ENCODE measurements at places on chromosomes 1 and 21. TPM values are rescaled to one million over a fixed set of nuclear protein-coding genes. Genes with fewer than 3 reads are reported as not detected.

GRCh38 chr1:193749868-193750267 lies 563.5 kb upstream of the B3GALT2 start:
- DNase-seq, result no peak

GRCh38 chr21:39033878-39034589 lies 149.2 kb downstream of the PSMG1 start:
- DNase-seq, result no peak

DNA sequence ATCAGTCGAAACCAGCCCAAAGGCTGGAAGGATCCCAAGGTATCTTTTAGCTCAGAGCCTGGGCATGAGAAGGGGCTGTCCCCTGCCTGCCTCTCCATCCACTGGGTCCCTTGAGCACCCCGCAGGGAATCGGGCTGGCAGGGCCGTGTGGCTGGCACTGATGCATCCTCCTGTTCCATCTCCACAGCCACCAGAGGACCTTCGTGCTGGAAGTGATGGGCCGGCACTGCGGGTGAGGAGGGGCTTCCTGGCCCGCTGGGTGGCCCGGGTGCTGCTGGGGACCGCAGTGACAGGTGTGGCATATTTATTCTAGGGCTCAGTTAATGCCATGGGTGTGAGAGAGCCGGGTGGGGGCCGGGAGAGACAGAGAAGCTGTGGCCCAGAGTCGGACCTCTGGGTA lies 13.6 kb downstream of the PFKL start:
- no peak for DNase-seq

The NADK gene
- 83.8 TPM for polyA plus RNA-seq

- no peak for DNase-seq
These were observed 916.7 kb upstream of the B3GALT2 start for GRCh38 chr1:194103101-194103500.

DNA sequence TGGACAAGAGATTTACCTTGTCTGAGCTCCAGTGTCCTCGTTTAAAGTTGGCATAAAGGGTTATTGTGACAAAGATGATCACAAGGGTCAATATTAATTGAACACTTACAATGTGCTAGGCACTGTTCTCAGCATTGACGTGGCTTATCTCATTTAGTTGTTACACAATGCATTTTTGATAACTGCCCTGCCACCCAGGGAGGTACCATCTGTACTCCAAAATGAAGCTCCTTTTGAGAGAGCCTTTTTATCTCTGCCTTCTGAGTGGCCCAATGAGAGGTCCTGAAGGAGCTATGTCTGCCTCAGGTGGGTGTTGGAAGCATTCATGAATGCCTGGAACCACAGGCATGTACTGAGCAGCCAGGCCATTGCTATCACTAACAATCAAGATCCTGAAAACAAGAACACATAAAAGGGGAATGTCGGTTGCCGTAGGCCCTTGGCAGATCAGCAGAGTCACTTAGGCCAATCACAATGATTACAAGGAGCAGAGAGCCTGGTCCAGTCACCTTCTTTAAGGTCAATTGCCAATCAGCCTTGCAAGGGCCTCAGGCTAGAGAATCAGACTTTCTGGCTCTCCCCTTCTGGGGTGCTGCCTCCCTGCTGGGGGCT lies 78.5 kb downstream of the NMNAT2 start:
- DNase-seq, result no peak

The ALX3 gene
- polyA plus RNA-seq, result 0.12 TPM

The KRTAP7-1 gene
- not detected for polyA plus RNA-seq

DNA sequence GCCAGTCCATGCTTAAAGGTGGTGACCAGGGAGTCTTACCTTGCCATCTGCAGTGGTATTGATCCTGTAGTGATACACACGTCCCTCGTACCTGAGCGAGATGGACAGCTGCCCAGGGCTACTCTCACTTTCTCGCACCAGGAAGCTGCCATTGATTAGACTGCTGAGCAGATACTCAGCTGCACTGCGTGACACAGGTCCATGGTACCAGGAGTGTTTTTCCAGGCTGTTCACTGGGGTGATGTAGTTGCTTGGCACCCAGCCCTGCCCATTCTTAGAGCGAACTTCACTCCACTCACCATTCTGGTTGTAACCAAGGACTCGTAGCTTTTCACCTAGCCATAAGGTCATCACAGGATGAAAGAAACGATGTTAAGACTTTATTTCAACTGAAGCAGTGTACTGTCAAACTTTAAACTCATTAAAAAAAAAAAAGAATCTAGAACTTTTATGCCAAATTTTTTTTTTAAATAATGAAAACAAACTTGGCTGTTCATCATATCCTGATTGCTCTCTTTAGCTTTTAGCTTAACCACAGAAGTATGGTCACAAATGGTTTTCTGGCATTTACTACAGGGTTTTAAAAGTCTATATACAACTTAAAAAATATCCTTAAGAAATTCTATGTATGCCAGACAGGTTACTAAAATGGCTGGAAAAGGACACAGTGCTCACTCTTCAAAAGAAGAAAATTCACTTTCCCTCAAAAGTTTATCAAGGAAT lies 44.6 kb downstream of the TOR3A start:
- no peak for DNase-seq

The FMO4 gene
- polyA plus RNA-seq, result 3.0 TPM

- no peak for DNase-seq
These were observed 475.2 kb downstream of the SETD4 start for GRCh38 chr21:35585155-35585554.

DNA sequence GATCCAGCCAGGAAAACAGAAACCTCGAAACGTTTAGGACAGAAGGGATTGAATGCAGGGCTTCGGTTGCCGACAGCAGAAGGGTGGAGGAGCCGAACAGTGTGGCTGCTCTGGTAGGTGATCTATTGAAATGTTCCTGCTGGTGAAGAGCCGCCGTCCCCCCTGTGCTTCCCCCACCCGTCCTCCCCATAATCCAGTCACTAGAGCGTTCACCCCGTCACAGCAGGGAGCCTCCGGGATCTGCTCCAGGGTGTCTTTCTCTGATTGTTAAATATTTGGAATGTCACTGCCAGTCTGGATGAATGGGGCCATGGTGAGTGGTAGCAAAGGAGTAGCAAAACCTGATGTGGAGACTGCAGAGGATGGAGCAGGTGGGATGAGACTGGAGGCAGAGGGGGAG lies 255.1 kb upstream of the CSF3R start:
- no peak for DNase-seq

DNA sequence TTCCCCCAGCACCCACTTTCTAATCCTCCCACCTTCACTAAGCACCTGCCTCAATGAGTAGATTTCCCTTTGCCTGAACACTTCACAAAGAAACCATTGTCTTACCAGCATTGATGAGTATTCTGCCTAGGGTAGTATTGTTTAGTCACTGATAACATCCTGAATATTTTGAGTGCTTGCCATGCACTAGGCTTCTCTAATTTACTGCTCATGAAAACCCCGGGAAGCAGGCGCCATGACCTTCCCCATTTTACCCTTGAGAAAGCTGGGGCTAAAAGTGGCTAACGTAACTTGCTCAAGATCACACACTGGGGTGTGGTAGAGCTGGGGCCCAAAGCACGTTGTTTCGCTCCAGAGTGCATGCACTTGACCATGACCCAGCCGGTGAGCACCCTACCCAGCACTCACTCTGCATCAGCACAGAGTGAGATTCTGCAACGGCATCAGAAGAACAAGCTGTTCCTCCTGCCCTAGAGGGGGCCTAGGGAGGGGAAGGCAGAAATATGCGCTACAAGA lies 10.6 kb upstream of the F3 start:
- DNase-seq, result no peak

The TMPRSS3 gene
- 0.24 TPM for polyA plus RNA-seq

- DNase-seq, result peak; percentile 69
These were observed at the start of gene CD160 for GRCh38 chr1:145719230-145720079. TSS of gene CD160 (plus strand) at chr1:145719499. CDS start at chr1:145728328, 8,829 bp downstream.

DNA sequence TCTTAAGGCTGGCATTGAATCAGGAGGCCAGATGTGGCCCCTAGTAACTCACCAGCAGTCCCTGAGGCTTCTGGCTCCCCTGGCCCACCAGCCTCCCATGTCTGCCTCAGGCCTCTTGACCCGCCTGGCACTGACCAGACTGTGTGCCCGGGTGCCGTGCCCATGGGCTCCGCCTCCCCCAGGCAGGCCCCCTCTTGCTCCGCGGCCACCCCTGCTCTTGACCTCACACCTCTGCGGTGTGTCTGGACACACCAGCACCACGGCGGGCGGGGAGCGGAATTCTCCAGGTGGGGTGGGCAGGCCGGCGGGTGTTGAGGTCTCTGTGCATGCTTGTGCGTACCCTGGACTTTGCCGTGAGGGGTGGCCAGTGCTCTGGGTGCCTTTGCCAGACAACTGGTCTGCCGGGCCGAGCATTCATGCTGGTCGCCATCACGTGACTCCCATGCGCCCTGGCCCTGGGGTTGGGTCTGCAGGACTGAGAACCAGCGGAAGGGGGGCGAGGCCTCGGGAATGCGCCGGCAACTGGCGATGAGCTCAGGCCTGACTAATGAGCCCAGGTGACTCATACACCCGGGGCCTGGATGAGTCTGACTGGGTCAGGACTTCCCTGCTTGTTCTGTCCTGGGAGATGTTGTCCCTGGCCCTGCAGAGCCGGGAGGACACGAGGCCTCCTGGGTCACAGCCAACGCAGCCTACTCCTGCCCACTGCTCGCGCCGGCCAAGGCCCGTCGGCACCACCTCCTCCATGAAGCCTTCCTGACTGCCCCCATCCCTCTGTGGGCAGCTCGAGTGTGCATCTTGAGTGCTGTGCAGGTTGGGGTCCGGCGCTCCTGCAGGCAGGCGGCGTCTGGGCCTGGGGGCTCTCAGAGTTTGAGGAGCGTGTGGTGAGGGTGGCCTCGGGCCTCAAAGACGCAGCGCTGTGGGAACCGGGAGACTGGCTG lies 22.6 kb downstream of the COL18A1 start:
- DNase-seq, result no peak

- no peak for DNase-seq
These were observed 33.1 kb downstream of the SOAT1 start for GRCh38 chr1:179326746-179327145.

The RGSL1 gene
- not detected for polyA plus RNA-seq

DNA sequence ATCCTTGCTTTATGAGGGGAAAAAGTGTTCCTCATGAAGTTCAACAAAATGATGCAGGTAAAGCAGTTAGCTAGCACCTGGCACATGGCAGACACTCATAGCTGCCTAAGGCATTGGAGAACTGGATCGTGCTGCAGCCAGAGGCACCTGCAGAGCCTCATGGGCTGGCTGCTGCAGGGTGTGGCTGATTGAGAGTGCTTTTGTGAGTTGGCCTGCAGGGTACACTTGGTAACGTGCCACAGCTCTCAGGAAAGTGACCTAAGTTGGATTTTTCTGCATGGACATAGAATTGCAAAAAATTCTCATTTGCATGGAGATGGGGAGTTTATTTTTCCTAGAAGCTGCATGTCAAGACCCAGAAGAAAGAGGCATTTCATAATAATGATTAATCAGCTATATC lies 31.6 kb upstream of the IL20 start:
- DNase-seq, result no peak

GRCh38 chr1:59063501-59063900 lies 233.4 kb upstream of the FGGY start:
- no peak for DNase-seq

The LCE3D gene
- not detected for polyA plus RNA-seq

DNA sequence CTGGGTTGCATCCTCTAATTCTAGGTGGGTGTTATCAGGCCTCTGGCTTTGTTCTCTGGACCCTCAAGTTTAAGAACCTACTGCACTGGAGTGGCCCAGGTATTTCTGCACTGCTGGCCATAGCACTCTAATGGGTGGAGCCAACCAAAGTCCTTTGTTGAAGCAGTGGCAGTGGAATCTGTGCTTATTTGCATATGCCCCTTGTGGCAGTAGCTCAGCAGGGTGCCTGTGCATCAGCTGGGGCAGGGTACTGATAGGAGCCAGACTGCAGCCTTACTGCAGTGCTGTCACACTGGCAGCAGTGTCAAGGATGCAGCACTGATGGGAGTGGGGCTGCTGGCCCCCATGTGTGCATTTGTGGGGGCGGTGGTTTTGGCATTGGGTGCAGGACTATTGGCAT lies 660.6 kb downstream of the LRRIQ3 start:
- DNase-seq, result no peak

The SLC9A1 gene
- 7.7 TPM for polyA plus RNA-seq

The RAB3B gene
- not detected for polyA plus RNA-seq

DNA sequence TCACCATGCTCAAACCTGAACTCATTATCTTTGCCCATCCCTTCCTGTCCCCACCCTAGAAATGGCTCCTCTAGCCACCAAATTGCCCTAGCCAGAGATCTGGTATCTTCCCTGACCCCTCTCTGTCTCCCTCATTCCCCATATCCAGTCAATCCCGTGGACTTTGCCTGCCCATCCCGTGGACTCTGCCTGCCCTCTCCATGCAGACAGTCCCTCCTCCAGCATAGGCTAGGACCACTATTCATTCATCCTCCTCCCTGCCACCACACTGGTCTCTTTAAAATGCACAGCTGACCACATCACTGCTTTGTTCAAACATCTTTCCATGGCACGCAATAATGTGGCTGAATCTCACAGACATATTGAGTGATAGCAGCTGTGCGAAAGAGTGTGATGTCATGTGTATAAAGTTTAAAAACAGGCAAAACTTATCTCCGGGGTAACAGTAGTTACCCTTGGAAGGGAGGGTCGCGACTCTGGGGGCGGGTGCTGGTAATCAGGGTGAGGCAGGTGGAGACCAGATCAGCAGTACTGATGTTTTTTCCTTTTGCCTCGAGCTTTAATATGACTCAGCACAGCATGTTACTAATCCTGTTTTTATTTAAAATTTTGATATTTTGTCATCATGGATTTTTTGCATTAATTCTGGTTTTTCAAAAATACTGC lies 4.8 kb upstream of the SLC2A1 start:
- no peak for DNase-seq

GRCh38 chr1:15153184-15153841 lies at the start of gene TMEM51:
TSS of gene TMEM51 (plus strand) at chr1:15153747. CDS start at chr1:15215088, 61,341 bp downstream.
- DNase-seq, result no peak

- no peak for DNase-seq
These were observed 153.9 kb upstream of the CAMK1G start for GRCh38 chr1:209429611-209430010.
